ENCODE measurements at places on chromosomes 1 and 21.

GRCh38 chr1:52904927-52905698 is 16.4 kb downstream of the ECHDC2 start:
- no peak for DNase-seq

- no peak for DNase-seq
Observed at GRCh38 chr1:185514311-185514710, 197.3 kb upstream of the IVNS1ABP start.

DNA sequence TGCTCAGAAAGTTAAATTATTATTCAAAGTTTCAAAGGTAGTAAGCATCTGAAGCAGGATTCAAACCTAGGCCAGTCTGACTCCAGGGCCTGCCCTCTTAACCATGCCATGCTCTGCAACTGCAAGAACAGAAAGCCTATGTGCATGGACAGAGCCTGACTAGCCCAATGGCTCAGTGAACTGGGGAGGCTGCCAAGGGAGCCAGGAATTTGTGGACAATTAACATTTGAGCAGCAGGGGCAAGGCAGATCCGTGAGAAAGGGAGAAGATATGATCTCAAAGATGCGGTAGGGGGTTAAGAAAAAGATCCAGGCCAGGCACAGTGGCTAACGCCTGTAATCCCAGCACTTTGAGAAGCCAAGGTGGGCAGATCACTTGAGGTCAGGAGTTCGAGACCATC is 6.5 kb upstream of the ATP1A4 start:
- no peak for DNase-seq

- DNase-seq, result no peak
Observed at GRCh38 chr1:41291195-41291594, 49.1 kb upstream of the SCMH1 start.

DNA sequence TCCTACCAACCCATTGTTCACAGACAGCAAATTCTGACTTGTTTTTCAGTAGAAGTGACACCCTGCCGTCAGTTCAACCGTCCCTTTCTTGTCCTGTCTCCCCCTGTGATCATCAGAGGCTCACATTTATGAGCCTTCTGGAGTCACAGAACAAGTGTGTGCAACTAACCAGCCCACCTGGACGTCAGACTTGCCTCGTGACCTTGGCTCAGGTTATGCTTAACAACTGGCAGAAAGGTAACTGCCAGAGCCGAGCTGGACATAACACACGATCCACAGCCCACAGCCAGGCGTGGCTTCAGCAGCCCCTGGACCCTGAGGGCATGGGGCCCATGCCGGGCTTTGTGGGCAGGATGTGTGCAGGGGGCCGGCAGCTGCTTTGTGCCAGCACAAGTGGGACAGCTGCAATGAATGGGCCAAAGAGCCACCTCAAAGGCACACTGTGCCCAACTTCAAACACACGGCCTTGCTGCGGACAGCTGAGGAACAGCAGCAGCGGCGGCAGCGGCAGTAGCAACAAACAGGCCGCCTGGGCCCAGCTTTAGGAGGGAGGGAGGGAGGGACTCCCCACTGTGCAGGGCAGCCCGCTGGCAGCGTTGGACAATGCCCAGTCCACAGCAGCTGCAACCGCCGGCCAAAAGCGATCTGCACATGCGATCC is 103.9 kb downstream of the ZBTB18 start:
- no peak for DNase-seq

DNA sequence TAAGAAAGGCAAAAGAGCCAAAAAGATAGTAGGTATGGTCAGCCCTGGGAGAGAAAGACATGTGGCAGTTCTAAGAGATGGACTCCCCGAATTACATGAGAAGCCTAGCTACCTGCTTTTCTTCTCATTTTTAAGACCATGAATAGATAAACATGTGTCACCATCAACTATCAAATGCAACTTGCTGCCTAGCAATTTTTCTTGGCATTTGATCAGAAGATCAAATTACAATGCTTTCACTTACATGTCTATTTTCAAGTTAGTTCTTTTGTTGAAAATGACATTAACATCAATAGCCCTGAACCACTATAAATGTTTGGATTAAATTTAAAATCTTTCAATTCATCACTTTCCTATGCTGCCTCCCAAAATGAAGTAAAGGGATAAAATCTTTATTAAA is 212.3 kb downstream of the HHIPL2 start:
- no peak for DNase-seq

DNA sequence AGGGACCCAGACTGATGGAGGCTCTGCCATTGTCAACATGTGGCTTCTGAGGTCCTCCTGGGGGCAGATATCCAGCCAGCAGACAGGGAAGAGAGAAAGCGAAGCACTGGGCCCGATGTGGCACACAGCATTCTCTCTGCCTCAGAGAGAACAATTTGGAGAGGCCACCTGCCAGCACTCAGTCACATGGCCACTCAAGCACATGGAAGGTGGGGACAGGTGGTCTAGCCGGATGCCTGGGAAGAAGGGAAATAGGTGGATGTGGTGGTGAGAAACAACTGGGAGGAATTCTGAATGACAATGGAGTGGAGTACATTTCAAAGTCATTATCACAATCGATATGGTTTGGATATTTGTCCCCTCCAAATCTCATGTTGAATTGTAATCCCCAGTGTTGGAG is 109.0 kb downstream of the UBE2U start:
- DNase-seq, result no peak

- DNase-seq, result no peak
Observed at GRCh38 chr1:39631361-39632322, 7.8 kb downstream of the HEYL start.

DNA sequence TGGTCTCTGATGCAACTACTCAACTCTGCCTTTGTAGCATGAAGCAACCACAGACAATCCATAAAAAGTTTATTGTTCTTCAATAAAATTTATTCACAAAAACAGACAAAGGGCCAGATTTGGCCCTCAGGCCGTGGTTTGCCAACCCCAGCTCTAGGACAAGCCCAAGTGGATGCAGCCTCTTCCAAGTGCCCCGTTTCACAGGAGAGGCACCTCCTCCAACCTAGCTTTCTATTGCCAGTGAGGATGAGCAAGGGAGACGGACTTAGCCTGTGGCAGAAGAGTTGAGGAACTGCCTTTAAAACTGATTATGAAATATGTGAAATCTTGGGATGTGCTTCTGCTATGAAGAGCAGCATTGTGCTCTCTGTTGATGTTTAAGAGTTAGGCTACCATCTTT is 105.4 kb downstream of the PSMG1 start:
- DNase-seq, result no peak

GRCh38 chr1:119569095-119569494 is 62.1 kb downstream of the HSD3B1 start:
- DNase-seq, result no peak

DNA sequence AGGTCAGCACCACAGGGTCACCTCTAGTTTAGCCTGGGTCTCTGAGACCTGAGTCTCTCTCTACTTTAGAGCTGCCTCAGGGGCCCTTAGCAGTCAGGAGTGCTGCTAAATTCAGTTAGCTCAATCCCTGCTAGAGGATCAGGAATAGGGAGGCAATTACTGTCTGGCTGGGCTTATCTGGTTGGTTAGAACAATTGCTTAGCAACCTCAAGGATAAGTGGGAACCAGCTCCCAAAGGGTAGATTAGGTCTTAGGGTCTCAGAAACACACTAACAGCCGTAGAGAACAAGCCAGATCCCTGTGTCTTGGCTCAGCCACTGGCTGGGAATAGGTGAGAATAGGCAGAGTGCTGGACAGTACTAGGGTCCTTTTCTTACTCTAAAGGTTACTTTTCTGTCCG is 7.7 kb downstream of the PM20D1 start:
- DNase-seq, result no peak

GRCh38 chr1:51919684-51920083 is 41.2 kb upstream of the NRDC start:
- no peak for DNase-seq

- DNase-seq, result no peak
Observed at GRCh38 chr1:37483785-37484184, 9.4 kb downstream of the ZC3H12A start.

- peak; percentile 64 for DNase-seq
Observed at GRCh38 chr1:222618001-222618879, at the start of gene MIA3. TSS of gene MIA3 (plus strand) at chr1:222618097. CDS start at chr1:222618111, 14 bp downstream.

GRCh38 chr1:197909384-197909783 is 7.0 kb downstream of the C1orf53 start:
- DNase-seq, result no peak

All from RCC 7860 (cell line).